ENCODE measurements at places on chromosomes 2 and 18.

GRCh38 chr2:113915082-113915819, 25.4 kb downstream of the ACTR3 start:
- DNase-seq, result no peak

- no peak for DNase-seq
Observed at GRCh38 chr2:96225016-96225533, 16.4 kb upstream of the STARD7 start.

GRCh38 chr18:40939656-40940515, 1015.1 kb upstream of the PIK3C3 start:
- DNase-seq, result no peak

GRCh38 chr2:88521445-88522073, 69.1 kb upstream of the FOXI3 start:
- no peak for DNase-seq

DNA sequence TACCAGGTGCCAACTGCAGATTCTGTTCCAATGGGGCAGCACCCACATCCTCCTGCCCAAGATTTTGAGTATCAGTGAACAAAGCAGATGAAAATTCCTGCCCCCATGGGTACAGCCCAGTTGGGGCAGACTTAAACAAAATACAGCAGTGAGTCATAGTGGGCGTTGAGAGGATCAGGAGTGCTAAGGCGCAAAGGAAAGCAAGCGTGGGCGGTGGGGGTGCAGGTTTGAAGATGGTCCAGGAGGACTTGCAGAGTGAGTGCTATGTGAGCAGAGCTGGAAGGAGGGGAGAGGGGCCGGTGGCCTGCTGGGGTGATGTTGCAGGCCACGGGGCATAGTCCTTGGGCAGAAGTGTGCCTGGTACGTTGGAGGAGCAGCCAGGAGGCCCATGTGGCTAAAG, 24.7 kb downstream of the STEAP3 start:
- no peak for DNase-seq

- DNase-seq, result peak; percentile 80
Observed at GRCh38 chr2:73176881-73177644, 25.3 kb upstream of the NOTO start.

- DNase-seq, result no peak
Observed at GRCh38 chr2:55771612-55772011, 78.0 kb upstream of the PNPT1 start.

DNA sequence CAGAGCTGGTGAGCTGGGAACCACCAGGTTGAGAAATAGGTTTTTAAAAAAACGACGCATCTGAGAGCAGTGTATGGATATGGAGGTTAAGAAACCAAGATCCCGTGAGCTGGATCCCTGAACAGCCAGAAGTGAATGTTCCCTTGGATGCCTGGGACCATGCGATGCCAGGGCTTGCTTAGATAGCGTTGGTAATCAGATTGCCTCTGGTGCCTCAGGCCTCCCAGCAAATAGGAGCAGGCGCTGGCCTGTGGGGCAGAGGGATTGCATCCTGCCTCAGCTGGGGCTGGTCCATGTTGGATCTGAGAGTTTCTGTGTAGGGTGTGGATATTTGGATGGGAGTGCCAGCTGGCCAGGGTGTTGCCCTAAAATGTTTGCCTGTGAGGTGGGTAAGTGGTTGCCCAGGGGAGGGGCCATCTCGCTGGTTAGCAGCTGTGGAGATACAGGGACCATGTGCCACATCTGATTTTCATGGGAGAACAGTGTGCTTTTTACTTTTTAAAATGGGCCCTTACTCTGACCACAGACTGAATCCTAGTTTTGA, 80.8 kb upstream of the MCFD2 start:
- no peak for DNase-seq

GRCh38 chr2:36478999-36479398, 119.0 kb downstream of the FEZ2 start:
- no peak for DNase-seq

DNA sequence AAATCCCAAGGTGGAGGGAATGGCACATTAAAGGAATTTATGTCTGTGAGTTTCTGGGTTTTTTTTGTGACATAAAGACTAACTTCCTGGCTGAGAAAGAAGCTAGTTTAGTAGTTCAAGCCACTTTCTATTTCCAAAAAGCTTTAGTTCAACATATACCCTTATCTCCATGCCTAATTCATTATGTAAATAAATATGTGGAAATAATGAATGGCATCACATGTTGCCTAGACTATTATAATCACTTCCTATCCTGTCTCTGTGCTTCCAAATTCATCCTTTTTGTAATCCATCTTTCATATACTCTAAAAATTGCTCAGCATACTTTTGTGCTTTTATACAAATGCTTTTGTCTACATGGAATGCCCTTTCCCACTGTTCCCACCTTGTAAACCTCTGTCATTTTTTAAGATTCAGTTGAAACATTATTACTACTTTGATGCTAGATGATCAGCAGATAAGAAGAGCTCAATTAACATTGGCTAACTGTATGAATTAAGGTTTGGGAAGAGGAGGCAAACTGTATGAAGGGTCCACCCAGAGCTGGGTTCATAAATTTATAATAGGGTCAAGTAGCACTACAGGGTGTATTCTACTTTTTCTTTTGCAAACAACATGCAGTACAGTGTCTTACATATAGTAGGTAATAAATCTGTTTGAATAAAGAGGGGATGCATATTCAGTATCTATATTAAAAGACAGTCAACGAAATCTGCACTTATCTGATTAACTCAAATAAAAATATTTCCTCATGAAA, 61.7 kb upstream of the MTIF2 start:
- DNase-seq, result no peak

GRCh38 chr2:96788442-96789244, 27.4 kb upstream of the CNNM3 start:
- DNase-seq, result no peak

DNA sequence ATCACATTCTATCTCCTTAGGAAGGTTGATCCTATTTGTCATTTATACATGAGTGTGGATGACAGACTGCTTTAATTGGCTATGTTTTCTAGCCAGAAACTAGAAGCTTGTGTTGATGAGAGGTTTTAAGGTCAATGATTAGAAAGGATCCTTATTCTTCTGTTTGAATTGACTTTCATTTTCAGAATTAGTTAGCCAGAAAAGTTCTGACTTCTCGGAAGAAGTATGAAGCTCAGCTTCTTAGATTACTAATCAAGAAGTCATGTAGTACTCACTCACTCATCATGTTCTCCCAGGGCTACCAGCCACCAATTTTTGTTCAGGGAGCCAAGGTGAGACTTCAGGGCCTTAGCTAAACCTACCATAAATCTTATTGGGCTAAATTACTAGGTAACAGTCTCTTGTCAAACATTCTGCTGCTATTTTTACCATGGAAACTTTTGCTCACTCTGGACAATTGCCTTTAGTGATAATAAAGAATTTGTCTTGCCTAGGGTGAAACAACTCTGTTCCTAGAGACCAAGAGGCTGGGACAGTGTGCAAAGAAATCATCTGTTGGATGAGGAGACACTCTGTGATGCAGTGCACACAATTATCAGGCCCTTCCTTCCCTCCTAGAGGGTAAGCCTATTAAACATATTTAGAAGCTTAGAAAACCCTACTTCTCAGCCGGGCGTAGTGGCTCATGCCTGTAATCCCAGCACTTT, 111.6 kb upstream of the DNMT3A start:
- no peak for DNase-seq

GRCh38 chr2:68044099-68044498, 18.7 kb downstream of the C1D start:
- no peak for DNase-seq

GRCh38 chr2:85064927-85065577, 68.1 kb upstream of the TCF7L1 start:
- DNase-seq, result no peak

GRCh38 chr2:8682719-8683667, 1.1 kb downstream of the ID2 start:
- DNase-seq, result no peak

- no peak for DNase-seq
Observed at GRCh38 chr2:655626-656025, 21.6 kb downstream of the TMEM18 start.

DNA sequence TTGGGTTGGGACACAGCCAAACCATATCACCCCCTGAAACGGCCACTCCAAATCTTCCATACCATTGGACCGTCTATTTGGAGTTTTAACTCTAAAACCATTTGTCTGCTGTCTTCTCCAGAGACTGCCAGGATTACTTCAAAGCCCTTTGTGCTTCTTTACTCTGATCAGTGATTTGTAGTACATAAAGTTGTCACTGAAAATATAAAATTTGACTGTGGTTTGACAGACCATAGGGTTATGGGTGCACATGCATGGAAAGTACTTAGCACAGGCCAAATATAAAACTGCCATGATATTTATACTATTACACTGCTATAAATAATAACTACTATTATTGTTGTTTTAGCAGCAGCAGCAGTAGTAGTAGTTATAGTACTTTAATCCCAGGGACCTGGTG, 53.7 kb upstream of the AQP4 start:
- DNase-seq, result no peak

- DNase-seq, result no peak
Observed at GRCh38 chr2:128841803-128842202, 523.1 kb upstream of the HS6ST1 start.

DNA sequence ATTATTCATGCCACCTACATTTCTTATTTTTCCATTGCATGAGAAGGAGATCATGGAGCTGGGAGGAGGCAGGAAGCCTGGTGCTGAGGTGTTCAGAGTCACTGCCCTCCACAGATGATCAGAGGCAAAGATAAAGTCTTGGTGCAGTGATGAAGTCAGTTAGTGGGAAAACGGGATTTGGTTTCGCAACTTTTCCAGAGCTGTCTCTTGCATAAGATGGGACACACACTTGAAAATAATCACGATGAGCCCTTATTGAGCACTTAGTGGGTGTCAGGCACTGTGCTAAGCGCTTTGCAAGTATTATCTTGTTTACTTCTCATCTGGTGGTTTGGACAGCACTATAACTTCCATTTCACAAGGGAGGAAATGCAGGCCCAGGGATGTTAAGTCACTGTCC, 222.1 kb upstream of the SMAD2 start:
- no peak for DNase-seq

GRCh38 chr2:110770959-110771431, 38.6 kb downstream of the ACOXL start:
- DNase-seq, result no peak

- DNase-seq, result no peak
Observed at GRCh38 chr2:20925265-20925889, 102.5 kb upstream of the LDAH start.

DNA sequence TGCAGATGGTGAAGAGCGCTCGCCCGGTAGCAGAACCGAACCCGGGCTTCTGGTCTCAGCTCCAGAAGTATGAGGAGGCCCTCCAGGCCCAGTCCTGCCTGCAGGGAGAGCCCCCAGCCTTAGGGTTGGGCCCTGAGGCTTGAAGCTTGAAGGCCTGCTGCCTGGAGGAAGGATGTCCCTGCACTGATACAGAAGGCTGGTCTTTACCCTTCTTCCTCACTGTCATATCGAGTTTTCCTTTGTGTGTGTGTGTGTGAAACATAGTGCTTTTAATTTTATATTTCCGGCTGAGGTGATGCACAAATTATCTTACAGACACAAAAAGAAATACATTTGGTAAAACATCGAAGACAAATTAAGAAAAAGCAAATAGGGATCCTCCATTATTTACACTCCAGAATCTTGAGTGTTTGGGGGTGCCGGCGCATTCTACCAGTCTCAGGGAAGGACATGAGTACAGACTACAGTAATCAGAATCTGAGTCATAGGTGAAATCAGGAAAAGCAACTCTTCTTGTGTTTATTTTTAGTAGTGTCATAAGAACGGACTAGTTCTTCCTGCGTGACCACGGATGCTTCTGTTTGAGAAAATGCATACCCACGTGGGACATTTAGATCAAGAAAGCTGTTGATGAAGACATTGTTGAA, 1.3 kb downstream of the DUSP28 start:
- no peak for DNase-seq

- DNase-seq, result no peak
Observed at GRCh38 chr2:64837925-64838641, 151.1 kb upstream of the SLC1A4 start.

DNA sequence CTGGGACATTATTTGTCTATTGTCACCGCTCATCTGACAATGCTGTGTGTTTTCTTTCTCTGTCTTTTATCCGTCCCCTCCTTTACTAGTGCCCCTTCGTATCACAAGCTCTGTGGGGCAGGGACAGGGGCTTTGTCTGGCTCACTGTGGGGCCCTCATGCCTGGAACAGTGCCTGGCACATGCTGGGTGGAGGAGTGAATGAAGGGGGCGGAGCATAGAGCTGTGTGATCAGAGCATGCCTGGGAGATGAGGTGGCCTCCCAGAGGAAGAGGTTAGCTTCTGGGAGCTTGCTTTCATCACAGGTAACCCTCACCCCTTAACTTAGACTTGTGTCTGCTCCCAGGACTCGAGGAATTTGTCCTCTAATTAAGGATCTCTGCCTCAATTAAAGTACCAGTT, 16.4 kb downstream of the MTCL1 start:
- DNase-seq, result no peak

- no peak for DNase-seq
Observed at GRCh38 chr2:219739866-219740440, 112.5 kb downstream of the SLC4A3 start.

DNA sequence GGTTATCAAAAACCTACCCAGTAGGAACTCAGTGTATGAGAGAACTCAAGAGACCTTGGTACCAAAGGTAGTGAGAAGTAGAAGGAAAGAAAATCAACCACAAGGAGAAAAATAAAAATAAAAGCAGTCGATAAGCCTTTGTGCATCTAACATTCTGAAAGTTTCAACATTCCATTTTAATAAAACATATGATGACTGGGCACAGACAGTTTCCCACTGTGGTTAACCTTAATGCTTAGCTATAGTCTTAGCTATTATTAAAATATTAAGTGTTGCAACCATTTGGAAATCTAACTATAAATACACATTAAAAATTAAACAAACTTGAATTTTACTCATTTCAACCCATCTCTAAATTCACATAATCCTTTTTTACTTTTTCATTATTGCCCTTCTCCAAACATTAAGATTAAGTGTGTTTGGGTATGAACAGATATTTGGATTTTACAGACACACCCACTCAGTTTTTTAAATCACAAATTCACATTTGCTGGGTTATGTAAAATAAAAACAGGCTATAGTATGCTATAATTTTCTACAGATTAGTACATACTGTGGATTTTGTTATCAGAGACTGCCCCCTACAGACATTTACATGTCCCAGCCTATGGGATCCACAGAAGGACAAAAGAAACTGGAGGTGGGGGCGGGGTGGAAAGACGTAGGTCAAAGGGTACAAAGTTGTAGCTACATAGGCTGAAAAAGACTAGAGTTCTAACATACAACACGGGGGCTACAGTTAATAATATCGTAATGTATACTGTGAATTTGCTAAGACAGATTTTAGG, 32.8 kb downstream of the SRBD1 start:
- no peak for DNase-seq

DNA sequence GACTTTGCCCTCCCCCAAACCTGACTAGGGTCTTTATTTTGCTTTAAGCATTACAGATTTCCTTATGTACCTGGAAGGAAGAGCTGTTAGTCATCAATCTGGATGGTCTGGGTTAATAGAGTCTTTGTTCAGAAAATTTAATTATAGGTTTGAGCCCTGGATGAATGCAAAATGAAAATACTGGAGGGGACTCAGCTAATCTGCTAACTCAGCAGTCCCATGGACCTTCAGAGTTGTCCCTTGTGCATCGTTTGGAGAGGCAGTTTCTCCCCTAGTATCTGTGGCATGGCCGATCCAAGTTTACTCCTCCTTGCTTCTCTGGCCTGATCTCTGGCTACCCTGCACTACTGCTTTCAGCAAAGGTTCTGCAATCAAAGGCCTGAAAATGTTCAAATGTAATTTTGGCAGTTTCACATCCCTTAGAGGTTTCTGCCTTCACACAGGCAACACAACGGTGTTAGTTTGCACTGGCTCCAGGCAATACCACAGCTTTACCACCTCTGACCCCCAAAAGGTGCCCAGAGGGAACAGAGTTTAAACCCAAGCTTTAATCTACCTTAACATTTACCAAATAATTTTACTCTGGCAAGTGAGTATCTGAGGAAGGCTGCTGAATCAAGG, 134.3 kb downstream of the THADA start:
- DNase-seq, result no peak
